Fibroblast of mammary gland (primary cell): ENCODE measurements at places on chromosomes 7 and 10.

DNA sequence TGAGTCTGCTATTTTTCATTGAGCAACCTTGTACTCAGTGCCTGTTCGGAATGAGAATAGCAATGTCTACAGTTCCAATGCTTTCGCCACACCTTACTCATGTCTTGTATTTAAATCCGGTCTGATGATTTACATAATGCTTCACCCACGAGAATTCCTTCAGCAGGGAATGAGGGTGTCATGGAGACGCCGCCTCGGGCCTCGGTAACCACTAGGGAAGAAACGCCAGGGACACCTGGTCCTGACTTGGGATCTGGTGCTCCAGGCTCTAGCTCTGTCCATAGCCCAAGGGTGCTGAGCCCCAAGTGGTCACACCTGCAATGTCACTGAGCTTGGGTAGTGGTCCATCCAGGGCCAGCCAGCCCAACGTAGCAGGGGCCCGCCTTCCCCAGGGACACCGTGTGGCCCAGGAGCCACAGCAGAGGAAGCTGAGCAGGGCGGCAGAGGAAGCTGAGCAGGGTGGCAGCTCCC, 37.4 kb downstream of the PRKAG2 start:
- no peak for DNase-seq

GRCh38 chr7:67018940-67019339, 22.3 kb downstream of the TYW1 start:
- no peak for DNase-seq

DNA sequence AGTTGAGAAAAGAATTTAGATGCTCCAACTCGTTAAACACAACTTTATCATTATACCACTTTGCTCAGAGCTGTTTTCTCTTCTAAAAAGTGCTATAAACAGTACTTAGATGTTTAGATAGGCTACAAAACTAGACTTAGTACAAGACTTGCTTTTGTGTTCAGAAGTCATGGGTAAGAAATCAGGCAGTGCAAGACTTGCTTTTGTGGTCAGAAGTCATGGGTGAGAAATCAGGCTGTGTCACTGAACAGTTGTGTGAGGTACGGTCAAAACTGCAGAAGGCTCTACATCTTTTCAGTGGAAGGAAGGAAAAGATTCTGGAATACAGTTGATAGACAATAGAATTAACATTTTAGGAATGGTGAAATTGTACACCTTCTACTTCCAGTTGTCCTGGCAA, 239.7 kb downstream of the DNAJB9 start:
- DNase-seq, result no peak

DNA sequence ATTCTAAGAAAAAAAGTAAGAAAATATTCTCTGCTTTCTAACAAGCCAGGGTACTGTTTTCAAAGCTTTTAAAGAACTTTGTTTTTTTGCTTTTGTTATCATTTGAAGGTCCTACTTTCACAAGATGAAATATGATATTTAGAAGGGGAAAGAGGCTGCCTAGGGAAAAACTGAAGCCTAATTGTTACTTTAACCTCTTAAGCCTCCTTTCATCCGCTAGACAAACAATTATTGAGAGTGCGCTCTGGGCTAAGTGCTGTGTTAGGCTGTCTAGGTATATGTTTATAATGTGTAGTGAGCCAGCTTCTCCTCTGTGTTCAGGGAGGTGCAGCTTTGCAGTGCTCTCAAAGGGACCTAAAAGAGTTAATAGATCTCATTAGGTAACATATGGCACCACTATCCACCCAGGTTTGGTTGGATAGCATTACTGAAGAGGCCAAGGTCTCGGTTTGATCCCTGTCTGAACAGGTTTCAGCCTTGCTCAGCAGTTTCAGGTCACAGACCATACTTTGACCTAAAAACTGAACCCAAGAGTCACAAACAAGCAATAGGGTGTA, 17.9 kb downstream of the PDK4 start:
- no peak for DNase-seq

DNA sequence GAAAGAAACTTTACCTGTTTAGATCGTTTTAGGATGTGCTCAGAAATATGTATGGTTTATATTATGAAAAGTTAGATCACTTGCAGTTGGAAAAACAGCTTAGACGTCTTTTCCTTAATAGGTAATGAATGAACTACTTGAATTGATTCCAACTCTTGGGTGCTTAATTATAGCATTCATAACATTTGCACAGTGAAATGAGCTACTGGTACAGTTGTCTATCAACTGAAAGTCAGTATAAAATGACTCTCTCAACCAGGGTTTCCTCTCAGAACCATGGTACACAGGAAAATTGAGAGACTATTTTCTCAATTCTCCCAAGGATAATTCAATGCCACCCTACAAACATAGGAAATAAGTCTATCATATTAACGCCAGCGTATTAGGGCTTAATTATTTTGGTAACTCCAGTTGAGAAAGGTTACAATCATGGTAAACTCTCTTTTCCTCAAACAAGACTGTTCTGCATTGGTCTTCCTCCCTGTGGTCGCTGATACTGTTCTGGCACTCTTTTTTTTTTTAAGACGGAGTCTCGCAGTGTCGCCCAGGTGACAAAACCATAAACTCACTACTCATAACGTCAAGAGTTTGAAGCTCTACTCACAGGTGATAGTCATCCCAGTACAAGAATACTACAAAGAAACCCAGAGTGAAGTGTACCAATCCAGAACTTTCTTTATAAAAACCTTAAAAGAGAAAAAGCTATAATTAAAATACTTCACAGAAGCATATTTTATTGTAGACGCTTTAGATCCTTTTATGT, 2.0 kb downstream of the ANLN start:
- DNase-seq, result no peak

- DNase-seq, result no peak
Observed at GRCh38 chr7:50321487-50322067, 17.1 kb downstream of the IKZF1 start.

DNA sequence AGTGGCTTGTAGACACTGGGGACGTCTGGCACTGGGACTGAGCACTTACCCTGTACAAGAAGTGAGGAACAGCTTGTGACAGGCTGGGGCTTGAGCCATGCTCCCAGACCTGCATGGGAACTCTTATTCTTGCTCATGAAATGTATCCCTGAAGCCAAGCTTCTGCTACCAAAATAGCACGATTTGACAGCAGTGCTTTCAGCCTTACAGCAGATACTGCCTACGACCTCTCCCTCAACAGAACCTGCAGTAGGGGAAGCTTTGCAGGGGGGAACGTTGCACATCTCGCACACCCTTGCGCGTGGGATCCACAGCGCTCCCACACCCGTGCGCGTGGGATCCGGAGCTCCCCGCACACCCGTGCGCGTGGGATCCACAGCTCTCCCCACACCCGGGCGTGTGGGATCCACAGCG, 88.0 kb downstream of the CREM start:
- no peak for DNase-seq

DNA sequence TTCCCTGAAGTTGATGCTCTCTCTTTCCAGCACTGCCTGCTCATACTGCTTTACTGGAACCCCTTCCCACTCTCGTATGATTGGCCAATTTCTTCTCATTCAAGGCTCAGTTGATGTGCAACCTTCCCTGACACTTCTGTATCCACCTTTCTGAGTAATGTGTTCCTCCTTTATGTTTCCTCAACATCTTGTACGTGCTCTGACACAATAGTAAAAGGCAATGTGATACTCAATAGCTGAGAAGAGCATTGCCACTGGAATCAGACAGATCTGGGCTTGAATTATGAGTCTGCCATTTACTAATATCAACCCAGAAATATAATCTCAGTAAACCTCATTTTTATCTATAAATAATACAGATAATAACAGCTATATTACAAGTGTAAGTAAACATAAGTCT, 34.7 kb downstream of the ARL4A start:
- DNase-seq, result no peak

- DNase-seq, result no peak
Observed at GRCh38 chr7:151226560-151226874, 488 bp downstream of the ABCF2 start.

DNA sequence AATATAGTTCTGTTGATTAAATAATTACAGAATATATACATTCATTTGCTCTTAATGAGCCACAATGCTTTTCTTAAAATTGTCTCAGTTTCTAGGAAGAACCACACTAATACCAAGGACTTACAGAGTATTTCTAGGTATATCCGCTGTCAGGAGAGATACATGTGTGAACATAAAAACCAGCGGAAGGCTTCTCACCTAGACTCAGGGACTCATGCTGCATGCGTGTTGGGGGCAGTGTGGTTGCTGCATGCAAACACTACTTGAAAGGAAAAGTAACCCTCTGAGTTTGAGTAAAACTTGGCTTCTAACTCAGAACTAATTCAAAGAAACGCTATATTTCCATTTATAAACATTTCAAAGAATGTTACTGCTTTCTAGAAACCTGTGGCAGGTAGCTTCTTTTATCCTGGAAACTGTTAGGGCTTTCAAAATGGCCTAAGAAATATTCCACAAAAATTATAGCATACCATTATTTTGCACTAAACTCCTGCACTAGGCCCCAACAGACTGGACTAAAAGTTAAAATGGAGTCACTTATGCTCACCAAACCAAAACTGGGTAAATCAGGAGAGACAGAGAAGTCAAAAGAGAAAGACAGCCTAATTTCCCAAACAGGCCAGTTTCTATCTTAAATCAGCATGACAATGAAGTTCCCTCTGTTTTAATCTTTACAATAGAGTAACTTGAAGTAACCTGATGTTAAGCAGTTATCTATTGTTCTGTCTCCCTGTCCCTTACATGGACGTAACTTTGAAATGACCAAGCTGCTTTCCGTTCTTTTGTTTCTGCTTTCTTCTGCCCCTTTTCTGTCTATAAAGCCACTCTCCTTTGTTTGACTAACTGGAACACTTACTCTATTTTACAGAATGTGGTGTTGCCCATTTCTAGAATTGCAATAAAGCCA, 95.2 kb upstream of the FAM133B start:
- no peak for DNase-seq

- DNase-seq, result no peak
Observed at GRCh38 chr7:26657206-26657641, 207.2 kb downstream of the SKAP2 start.

DNA sequence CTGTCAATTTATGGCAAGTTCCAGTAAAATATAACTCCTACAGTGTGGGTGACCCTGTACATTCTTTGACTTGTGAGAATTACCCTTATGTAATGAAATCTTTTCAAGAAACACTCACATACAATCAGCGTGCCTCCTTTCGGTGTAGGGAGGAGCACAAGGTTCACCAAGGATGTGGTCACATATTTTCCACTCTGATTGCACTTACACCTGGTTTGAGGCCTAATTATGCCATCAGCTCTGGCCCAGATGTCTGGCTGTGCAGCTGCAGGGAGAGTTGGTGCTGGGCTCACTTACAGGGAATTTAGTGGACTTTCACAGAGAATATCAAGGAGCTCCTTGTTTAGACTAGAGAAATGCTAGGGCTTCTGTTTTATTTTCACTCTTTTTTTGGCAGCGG, 146.0 kb upstream of the STEAP4 start:
- DNase-seq, result no peak

GRCh38 chr7:47181746-47182361, 400.1 kb downstream of the TNS3 start:
- DNase-seq, result no peak

DNA sequence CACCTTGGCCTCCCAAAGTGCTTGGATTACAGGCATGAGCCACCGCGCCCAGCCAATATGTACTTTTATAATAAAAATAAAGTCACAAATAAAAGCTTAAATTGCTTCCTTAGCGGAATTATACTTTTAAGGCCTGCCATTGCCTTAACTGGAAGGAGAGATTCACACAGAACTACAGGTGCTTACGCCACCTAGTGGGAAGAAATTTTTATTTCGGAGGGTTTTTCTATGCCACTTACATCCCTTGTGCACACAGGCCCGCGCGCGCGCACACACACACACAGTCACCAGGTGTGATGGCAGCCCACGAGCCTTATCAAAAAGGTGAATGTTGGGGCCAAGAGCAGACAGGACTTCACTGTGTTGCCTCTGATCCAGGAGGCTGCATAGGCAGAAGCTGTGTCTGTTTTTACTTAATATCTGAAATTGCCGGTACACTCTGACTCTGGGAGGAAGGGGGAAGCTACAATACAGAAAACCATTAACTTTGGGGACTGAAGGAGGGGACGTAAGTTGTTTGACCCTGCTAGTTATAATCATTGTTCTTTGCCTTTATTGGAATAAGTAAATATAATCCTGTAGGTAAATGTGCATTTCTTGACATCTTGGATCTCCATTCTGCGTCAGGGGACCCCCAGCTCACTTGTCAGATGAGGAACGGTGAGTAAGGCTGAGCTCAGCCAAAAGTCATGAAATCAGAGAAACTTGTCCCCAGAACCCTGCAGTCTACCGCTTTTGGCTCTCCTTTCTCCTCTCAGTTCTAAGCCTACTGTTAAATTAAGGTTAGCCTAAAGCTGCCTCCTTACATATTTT, 87.1 kb downstream of the SLC16A9 start:
- DNase-seq, result peak; percentile 66

DNA sequence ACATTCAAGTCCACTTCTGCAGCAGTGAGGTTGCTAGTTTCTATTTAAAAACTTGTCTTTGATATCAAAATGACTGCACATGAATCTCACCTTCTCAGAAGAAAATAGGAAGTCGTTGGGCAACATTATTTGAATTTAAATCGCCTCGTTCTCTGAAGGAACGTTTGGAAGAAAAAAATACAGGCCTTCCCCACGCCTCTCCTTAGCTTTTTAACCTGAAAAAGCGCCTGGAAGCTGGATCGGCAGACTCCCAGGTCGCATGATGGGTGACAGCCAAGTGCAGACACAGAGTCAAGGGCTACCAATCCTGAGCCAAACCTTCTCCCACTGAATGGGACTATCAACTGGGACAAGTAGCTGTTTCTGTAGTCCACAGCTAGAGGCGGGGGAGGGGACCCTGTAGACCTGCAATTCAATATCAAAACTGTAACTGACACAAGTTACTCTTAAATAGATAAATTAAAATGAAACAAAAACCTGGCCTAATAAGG, 2.2 kb downstream of the FAM53B start:
- DNase-seq, result no peak

DNA sequence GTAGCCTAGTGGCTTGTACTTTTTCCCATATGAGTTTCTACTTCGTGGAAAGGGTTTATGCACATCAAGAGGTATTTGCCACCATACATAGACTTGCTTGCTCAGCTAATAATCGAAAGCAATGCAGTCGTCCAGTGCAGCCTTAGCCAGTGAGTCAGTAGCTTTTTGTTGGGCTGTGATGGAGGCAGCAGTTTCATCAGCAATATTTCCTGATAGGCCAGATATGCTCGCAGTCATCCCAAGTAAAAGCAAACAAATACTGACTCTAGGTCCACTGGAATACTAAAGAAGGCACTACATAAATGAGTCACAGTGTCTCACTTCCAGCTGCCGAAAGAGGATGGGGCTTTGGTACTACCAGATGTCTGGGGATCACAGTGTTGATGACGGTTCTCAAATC, 2.1 kb upstream of the BNIP3 start:
- DNase-seq, result peak; percentile 95

GRCh38 chr7:107276220-107276827, 107.5 kb downstream of the HBP1 start:
- no peak for DNase-seq
